Activated CD4-positive, alpha-beta T cell treated with anti-CD3 and anti-CD28 coated beads, Interleukin-2, amount 50 U/mL, for 24 hours (primary cell): ENCODE measurements at places on chromosomes 16 and 17.

DNA sequence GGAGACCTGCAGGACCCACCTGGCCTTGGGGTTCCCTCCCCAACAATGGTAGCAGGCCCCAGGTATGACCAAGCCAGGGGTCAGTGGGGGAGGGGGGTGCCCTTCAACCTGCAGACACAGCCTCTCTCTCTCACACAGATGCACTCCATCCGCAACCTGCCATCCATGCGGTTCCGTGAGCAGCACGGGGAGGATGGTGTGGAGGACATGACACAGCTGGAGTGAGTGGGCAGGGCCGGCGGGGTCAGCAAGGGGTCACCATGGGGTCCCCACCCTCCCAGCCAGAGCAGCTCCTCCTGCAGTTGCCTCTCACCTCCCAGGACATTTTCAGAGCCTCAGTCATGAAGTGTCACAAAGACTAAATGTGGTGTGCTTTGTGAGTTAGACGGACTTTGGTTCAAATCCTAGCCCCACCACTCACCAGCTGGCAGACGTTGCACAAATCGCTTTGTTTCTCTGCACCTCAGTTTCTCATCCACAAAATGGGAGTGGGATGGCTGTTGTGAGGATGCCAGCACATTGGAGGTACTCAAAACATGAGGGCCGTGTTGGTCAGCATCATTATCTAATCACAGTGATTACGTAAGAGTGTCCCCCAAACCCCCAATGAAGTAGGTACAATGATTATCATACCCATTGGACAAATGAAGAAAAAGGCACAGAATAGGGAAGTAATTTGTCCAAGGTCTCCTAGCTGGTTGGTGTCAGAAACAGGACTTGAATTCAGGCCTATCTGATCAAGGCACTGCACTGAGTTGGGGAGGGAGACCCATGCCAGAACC, 16.0 kb downstream of the MYO15A start:
- DNase-seq = no peak

- DNase-seq = no peak
Observed at GRCh38 chr17:82108038-82108437, 10.0 kb upstream of the FASN start.

GRCh38 chr16:1501630-1502029, 8.5 kb downstream of the TELO2 start:
- no peak for DNase-seq

DNA sequence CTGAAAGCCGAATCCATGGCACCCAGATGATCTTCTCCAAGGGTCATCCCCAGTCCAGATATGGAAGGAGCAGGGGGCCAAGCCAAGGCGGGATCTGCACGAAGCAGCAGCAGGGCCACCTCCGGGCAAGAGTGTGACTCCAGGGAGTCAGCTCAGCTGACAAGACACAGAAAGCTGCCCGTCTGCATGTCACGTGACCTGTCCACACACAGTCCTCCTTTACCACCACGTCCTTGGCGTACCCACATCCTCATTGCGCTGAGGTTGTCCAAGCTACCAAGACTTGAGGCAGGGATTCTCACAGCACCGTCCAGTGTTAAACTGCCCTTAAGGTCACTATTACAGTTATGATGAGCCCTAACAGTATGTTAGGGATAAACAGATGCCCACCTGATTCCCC, 11.3 kb upstream of the CYTH1 start:
- no peak for DNase-seq

- DNase-seq = no peak
Observed at GRCh38 chr16:12429756-12430155, 373.9 kb downstream of the CPPED1 start.

DNA sequence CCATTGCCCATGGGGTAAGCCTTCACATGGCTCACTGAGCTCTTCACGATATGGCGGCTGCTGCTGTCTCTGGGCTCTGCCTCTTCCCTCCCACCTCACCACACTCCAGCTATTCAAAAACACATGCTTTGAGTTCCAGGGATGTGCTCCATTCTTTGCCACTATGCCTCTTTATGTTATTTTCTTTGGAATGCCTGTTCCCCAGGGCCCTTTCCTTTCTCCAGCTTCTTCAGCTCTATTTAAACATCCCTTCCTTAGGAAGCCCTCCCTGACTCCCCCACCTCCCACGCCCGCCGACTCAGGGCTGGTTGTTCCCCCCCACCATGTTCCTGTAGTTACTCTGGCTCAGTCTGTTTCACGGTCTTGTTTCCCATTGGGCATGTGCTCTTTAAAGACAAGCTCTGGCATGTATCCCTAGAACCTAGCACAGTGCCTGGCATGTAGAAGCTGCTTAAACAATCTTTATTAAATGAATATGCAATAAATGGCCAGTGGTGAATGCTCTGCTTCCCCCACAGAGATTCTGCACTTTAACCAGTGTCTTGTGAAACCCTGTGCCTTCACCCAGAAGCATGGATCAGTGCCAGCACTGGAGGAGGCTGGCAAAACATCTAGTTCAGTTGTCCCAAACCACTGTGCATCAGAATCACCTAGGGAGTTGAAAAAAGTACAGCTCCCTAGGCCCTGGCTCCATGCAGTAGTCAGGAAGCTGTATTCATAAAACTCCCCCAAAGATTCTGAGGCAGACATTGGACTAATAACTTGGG, 6.9 kb downstream of the MYCBPAP start:
- DNase-seq = no peak

DNA sequence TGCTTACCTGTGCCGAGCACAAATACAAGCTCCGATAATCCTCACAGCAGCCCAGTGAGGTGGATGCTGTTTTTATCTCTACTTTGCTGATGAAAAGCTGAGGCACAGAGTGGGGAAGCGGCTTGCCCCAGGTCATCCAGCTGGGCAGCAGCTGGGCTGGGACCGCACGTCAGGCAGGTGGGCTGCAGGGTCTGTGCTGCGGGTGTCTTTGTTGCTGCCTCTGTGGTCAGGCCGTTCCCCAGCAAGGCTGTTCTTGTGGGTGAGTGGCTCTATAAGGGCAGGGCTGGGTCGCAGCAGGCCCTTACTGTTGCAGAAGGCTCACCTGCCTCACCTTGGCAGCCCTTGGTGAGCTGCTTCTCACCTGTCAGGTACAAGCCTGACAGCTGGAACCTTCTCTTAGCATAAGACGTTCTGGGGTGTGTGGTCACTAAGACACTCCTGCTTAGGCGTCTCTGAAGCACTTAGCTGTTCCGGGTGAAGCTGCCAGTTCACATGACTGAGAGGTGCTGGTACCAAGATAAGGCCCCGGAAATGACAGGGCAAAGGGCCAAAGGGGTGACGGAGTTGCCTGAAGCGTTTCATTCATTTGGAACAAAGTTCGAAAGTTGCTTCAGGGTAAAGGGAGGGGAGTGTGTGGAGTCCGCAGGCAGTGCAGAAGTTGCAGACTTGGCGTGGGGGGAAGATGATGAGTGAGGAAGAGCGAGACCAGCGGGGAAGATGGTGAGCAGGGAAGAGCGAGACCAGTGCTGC, 17.4 kb downstream of the IRF8 start:
- no peak for DNase-seq

DNA sequence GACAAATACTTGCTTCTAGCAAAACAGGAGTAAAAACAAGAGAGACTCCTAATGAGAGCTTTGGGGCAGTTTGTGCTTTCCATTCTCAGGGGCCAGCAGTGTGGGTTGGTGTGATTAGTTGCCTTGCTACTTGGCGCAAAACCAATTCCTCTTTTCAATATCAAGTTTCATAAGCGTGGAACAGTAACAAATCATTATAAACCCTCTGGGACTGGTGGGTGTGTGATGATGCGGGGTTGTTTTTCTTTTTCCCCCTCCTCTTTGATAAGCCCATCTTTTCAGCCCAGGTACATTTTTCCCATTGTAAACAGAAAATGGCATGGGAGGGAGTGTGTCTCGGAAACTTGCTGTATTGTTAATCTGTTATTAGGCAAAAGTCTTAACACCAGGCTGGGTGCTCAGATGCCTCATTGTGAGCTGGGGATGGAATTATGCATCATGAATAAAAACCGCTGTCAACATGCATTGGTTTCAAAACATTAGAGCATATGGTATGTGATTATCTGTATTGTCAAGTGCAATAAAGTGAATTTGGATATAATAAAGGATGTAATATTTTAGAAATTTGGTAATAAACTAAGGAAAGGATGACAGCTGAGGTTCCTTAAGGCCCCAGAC, 166.4 kb downstream of the CCDC182 start:
- DNase-seq = no peak

DNA sequence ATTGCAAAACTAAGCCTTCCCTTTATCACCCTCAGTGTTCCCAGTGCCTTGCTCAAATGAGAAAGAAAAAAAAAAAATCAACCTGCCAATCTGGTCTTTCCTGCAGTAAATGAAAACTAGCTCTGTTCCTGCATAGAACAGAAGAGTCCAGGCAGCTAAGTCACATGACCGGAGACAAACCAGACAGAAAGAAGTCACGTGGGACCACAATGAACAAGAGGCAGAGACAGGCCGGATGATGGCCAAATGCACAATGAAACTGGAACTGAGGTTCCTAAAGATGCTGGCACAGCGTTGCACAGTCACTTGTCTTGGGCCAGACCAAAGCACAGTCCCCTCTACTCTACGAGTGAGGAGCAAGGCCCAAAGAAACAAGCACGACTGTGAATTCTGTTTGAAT, 172.5 kb downstream of the GRIN2A start:
- DNase-seq = no peak

DNA sequence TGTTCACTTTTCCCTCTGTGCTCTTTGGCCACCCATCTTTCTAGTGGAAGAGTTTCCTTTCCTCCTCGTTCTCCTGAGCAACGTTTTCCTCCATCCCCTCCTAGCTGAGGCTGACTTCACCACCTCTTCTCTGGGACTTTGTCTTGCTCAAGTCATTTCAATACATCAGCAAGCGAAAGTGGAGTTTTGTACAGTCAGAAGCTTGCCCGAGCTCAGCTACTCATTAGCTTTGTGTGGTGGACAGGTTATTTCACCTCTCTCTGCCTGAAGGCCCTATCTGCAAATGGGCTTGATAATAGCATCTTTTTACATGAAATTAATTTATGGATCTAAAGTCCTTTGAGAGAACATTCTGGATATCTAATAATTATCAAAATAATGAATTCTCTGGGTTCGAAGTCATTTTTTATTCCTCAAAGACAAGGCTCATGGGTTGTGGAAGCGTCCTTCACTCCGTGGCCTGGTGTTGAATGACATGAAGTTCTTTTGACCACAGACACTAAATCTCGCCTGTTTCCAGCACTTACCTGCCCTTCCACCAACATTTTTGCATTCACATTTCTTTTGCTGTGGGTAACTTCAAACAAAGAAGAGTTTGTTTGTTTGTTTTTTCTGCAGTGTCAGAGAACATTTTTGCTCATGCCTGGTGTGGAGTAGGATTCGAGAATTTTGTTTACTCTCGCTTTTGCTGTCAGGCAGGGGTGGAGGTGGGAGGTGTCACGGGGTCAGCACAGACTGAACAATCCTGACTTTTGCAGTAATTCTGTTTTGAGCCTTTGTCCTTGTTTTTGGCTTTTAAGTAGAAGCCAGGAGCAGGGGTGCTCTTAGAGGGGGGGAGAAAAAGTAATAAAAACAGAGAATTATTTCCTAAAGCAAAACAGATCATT, 155.0 kb upstream of the CACNG5 start:
- DNase-seq = no peak

- DNase-seq = no peak
Observed at GRCh38 chr17:67573987-67574657, 143.6 kb upstream of the NOL11 start.
